T-helper 22 cell (primary cell): ENCODE measurements at places on chromosomes 12 and 14.
A peak's percentile ranks its signal among the peaks of the same experiment; 100 is the strongest.

- DNase-seq = peak; percentile 9
Observed at GRCh38 chr12:89707703-89708564, 704 bp downstream of the ATP2B1 start.

- DNase-seq = no peak
Observed at GRCh38 chr12:40620564-40621019, 71.6 kb upstream of the CNTN1 start.

DNA sequence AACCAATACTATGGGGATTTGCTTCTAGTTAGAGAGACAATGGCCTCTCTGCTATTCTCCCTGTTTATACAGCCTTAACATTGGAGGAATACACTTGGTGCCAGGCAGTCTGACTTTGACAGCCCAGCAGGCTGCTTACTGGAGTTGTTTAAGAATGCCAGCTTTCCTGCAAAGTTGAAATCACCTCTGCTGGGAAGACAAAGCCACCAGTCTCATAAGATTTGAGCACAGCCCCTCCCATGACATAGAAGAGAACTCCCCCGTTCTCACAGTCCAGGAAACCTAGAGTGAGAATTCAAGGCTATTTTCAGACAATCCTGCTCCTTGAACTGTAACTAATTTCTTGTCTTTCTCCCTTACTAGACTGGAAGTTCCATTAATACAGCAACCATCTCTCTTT lies 21.1 kb upstream of the CATSPERB start:
- DNase-seq = no peak

GRCh38 chr12:32273063-32273522 lies 126.3 kb upstream of the FGD4 start:
- DNase-seq = no peak

- DNase-seq = no peak
Observed at GRCh38 chr12:125132698-125133400, 67.6 kb downstream of the AACS start.

DNA sequence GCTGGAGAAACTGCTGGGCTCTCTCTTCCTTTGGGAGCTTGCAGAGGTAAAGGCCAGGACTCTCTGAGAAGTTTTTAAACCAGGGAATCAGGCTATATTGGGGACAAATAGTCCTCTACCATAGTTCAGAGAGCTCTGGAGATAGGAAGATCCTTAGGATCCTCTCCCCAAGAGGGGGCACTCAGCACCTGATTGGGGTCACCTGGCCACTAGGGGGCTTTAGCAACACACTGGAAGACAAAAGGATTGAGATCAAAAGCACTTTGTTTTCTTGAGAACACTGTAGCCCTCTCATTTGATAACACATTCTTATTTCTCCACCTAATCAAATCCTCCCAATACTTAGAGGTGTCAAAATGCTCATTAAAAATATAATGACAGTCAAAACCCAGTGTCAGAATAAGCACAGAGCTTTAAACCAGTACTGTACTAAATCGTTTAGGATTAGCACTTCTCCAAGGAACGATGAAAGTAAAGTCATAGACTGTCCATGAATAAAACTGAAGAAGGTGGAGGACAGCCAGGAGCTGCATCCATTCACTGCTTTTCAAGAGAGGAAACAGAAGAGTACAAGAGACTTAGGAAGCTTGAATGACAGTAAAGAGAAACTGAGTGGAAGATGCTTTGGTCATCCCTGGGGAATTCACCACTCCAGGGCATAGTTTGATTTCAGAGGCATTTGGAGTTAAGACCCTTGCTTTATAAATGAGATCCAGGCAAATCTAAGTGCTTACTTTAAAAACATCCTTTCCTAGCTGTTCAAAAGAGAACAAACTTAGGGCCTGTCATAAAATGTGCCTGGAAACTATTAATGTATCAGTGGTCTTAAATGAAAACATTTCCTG lies 26.5 kb downstream of the BMP4 start:
- no peak for DNase-seq

DNA sequence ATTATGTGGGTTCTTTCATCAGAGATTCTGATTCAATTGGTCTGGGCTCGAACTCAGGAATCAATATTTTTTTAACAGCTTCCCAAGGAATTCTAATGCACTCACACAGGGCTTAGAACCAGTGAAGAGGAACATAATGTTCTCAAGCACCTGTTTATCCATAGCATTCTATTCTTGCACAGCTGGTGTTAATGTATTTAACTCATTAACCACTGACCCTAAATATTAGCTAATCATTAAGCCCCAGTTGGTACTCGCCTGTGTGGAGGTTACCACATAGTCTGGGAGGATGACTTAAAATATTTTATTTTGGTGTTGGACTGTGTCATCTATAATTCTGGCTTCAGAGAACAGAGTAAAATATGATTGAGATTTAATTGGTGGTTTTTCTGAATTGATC lies 45.3 kb downstream of the LRP6 start:
- no peak for DNase-seq

- no peak for DNase-seq
Observed at GRCh38 chr14:76112889-76113624, 38.7 kb upstream of the GPATCH2L start.

DNA sequence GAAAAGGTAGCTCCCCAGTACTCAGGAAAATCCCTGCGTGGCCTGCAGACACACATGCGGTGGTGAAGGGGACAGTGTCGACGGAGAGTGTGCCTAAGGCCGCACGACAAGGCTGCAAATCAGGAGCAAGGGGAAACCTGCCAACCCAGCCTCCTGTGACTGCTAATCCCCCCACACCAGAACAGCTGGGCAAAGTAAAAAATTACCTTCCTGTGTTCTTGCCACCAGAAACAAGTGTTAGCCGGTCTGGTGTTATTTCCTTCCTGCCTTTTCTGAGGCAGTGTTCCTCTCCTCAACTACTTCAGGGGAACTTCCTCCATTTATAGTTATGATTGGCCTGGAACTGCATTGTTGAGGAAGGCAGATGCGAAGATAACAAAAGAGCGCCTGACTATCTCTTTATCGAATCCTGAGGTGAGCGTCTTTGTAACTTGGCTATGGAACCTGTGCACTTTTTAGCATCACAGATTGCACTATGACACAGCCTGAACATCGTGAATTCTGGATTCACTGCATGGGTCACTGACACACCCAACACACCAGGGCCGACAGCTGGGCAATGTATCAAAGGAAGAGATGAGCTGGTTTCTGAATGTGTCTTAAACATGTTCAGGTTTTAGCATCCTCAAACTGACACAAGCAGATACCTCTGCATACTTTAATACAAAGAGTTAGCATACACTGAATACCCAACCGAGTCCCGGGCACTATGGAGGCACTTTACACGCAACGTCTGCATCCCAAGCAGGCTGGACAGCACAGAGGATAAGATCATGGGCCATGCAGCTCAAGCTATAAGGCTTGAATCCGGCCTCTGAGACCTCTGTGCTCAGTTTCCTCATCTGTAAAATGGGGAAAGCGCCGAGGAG lies 28.9 kb downstream of the SLC15A4 start:
- no peak for DNase-seq

DNA sequence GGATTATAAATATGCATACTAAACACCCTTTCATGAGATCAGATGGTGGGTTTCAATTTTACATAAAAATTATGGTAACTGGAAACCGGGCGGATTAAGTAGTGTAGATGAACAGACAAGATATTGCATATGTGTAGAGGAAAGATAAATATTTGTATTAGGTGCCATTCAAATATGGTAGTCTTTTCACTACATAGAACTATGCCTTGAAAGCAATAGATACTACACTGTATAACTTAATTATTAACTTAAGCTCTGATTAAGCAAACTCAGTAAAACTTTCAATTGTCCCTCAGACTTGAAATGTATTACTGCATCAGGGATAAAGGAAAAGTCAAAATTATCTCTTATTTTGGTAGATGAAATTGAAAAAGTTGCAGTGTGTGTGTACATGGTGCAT lies 1.9 kb downstream of the PTPN21 start:
- DNase-seq = no peak

DNA sequence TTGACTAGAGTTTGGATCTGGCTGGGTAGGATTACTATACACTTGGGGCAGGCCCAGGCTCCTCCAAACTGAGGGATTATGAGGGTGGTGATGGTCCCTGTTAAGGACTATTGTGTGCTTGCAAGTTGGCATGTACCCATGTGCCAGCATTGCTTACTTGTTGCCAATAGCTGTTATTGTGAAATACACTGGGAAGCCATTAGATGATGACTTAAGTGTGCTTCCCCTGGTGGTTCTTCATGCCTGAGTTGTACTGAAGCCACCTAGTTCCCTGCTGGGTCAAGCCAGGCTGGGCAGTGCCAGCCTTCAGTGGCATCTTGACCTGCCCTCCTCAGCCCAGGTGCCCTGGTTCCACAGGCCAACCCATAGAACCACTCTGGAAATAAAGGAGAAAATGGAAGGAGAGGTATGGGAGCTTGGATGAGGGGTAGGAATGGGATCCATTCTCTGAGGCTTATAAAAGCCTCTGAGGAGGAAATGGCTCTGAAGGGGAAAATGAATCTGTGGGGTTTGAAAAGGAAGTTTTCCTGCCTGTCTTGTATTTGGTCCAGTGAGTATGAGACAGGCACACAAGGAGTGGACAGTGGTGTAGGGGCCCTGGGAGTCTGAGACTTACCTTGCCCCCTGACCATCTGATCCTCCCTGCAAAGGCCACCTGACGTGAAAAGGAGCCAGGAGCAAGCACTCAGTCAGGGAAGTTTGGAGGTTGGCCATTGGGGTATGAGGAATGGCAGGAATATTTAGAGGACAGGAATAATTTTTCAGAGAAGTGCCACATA lies 724 bp downstream of the LTB4R start:
- no peak for DNase-seq

GRCh38 chr12:29794862-29795261 lies 11.1 kb upstream of the TMTC1 start:
- DNase-seq = no peak

DNA sequence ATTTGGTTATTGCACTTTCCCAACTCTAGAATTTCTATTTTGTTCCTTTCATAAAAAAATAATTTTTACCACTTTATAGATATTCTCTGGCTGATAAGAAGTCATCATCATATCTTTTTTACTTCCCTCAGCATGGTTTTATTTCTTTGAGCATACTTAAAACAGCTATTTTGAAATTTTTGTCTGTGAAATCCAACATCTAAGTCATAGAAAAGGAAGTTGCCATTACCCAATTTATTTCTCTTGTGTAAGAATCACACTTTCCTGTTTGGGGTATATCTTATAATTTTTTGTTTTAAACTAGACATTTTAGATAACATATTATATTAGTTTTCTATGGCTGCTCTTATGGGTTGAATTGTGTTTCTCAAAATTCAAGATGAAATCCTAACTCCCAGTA lies 400.2 kb upstream of the OR4E1 start:
- no peak for DNase-seq
